Stimulated activated effector memory CD8-positive, alpha-beta T cell treated with anti-CD3 and anti-CD28 coated beads, Interleukin-12 subunit alpha, Interleukin-12 subunit beta, amount 100 ng/mL, for 72 hours (primary cell): ENCODE measurements at places on chromosomes 3 and 15.

DNA sequence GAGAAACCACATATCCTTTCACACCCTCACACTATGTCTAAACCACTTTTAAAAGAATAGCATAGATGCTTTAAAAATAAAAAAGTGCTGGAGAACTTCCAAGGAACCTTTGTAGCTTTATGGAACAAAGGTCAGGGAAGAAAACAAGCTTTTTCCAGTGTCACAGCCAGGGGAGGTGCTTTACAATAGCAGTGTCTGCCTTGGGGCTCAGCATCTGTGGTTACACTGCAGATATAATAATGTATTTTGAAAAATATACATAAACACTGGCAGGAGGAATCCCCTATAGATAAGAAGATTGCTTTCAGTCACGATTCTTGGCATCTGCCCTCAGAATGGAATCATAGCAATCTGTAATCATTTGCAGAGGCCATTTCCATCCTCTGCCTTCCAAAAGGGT, 362.4 kb upstream of the LRRC3B start:
- DNase-seq: no peak

- DNase-seq: no peak
These were observed 66.9 kb downstream of the TLE3 start for GRCh38 chr15:70030851-70031250.

- no peak for DNase-seq
These were observed 88.5 kb upstream of the MYZAP start for GRCh38 chr15:57503051-57503702.

DNA sequence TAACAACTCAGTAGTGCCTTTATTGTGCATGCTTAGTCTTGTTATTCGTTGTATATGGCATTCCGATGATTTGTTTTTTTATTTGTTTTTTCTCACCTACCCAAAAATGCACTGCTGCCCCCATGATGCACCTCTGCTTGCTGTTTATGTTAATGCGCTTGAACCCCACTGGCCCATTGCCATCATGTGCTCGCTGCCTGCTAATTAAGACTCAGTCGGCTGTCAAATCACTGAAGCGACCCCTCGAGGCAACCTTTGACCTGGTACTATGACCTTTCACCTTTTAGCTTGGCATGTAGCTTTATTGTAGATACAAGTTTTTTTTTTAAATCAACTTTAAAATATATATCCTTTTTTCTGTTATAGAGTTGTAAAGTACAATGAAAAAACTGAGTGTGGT, 177.8 kb downstream of the MBNL1 start:
- no peak for DNase-seq

- no peak for DNase-seq
These were observed 350.4 kb upstream of the SEMA6D start for GRCh38 chr15:47366884-47367283.

- DNase-seq: no peak
These were observed 59.0 kb downstream of the PLXNA1 start for GRCh38 chr3:127041933-127042332.

- no peak for DNase-seq
These were observed 9.2 kb downstream of the PLEKHO2 start for GRCh38 chr15:64850778-64851502.
